ENCODE measurements at places on chromosomes 3 and 15.
A peak's percentile ranks its signal among the peaks of the same experiment; 100 is the strongest.

GRCh38 chr15:98164571-98164970 is 204.1 kb downstream of the ARRDC4 start:
- DNase-seq = no peak

GRCh38 chr3:10551821-10552630 is 46.6 kb upstream of the ATP2B2 start:
- no peak for DNase-seq

GRCh38 chr3:106332884-106333283 is 464.1 kb upstream of the CBLB start:
- DNase-seq = no peak

GRCh38 chr15:31324806-31325594 is 1.6 kb upstream of the KLF13 start:
- no peak for DNase-seq

- DNase-seq = no peak
These were observed 4.6 kb upstream of the RTP2 start for GRCh38 chr3:187706971-187707370.

DNA sequence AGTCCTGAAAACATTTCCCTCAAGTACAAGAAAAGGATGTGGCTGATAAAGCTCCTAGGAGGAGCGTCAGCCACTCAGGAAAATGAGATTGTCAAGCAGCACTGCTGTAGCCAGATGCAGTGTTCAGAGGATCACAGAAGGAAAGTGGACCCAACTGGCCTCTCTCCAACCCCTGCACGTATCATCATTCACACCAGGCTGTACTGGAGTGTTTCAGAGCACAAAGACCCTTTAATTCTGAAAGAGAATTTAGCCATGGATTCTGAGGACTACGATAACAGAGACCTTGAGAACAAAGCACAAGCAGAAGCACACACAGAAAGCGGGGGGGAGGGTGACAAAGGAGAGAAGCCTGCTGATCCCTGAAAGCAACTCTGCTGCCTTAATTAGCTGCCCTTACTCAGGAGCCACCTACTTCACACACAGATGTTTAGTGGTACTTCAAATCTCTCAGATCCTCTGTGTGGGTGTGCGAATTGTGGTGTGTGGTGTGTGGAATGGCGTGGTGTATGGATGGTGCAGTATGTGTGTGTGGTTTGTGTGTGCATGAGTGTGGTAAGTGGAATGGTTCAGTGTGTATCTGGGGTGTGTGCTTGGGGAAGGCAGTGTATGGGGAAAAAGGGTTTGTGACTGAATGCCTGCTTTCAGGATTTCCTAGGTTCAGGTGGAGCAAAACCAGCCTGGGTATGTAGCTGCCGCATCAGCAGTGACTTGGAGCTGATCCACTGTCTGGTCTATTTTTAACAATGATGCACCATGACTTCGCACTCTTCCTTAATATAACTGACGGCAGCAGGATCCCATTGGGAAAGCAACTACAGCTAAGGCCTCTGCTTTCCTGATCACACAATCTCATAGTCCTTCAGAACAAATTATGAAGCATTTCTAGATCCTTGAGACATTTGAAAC is 192.5 kb downstream of the RSL24D1 start:
- DNase-seq = no peak

DNA sequence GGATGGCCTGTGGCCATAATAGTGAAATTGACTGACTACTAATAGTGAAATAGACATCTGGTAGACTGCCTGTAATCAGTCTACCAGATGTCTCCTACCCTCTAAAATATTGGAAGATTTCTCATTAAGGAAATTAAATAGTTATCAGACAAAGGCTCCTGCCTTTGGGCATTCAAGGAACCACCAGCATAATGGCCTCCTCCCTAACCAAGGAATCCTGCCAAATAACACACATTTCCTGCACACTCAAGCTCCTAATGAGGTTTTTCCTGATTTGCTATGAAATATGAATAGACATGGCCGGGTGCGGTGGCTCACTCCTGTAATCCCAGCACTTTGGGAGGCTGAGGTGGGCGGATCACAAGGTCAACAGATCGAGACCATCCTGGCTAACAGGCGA is 14.6 kb downstream of the NUSAP1 start:
- no peak for DNase-seq

DNA sequence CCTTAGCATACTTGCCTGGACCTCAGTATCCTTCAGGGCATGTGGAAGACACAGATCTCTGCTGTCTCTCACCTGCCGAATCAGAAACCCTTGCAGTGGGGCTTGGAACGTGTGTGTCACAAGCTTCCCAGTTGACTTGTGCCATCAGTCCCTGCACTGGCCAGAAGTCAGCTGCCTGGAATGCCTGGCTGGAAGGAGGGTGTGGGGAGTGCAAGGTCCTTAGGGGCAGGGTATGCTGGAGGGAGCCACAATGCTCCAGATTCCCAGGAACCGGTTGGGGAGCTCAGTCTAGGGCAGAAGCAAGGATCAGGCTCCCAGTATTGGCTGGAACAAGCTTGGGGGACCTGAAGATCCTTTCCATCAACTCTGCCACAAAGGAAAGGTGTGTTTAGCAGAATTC is 27.1 kb downstream of the SPSB4 start:
- DNase-seq = no peak

- no peak for DNase-seq
These were observed 63.7 kb downstream of the WHAMM start for GRCh38 chr15:82873000-82873680.

- DNase-seq = no peak
These were observed 227.2 kb downstream of the ADAMTS17 start for GRCh38 chr15:100114571-100114970.

- DNase-seq = no peak
These were observed 217.1 kb upstream of the KCNMB2 start for GRCh38 chr3:178318941-178319816.

GRCh38 chr15:63234451-63234870 is 42.9 kb upstream of the APH1B start:
- no peak for DNase-seq

DNA sequence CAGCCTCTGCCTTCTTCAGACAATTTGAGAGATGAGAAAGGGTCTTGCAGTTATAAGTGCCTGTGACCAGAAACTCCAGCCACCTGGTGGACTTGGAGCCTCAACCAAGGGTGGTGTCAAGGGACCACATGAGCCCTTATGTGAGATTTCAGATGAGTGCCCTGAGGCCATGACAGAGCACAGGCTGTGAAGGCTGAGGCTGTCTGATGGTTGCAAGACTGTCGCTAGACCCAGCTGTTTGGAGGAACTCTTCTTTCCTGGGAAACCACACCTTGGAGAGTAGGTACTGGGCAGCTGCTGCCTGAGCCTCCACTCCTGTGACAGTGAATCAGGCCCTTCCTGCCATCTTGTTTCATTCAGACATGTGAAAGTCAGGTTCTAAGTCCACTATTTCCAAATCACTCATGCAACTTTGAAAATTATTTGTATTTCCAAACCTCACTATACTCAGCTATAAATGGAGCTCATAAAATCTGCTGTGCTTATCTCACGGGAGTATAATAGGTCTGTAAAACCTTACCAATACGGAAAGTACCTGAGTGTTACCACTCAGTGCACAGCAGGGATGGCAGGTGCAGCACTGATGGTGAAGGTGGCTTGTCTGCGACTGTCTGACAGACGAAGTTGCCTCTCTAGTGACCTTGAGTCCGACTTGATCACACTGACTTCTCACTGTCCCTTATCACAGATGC is 99.4 kb downstream of the RPL39L start:
- no peak for DNase-seq

GRCh38 chr3:187342255-187342654 is 25.9 kb upstream of the RTP4 start:
- no peak for DNase-seq

DNA sequence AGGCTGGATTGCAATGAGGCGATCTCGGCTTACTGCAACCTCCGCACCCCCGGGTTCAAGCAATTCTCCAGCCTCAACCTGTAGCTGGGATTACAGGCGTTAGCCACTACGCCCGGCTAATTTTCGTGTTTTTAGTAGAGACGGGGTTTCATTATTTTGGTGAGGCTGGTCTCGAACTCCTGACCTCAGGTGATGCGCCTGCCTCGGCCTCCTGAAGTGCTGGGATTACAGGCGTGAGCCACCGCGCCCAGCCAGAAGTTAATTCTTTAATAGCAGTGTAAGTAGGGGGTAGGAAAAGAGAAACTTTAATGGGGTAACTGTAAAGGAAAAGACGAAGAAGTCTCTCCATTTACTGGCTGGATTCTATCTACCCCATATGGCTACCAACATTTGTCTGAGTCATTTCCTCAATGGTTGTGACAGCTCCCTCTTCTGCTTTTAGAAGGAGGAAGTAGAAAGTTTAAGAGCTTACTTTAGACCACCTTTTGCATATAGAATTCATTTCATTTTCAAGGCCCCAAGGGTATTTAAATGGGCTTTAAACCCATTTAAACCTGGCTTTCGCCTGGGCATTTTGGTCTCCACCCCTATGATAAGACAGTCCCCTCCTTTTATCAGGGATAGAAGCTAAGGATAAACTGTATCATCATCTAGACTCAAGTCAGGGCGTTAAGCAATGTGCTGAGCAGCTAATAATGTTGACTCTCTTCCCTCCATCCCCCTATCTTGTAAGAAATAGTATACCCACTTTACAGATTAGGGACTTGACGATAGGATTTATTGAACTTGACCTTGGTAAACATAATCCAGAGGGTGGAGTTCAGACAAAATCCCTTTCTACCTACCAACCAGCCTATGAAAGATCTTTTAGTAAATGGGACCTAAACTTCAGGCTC is 1.1 kb upstream of the CDV3 start:
- no peak for DNase-seq

- DNase-seq = peak; percentile 71
These were observed 29.7 kb upstream of the KLF13 start for GRCh38 chr15:31296646-31297574.

GRCh38 chr3:189773056-189773455 is 141.9 kb downstream of the TP63 start:
- no peak for DNase-seq

DNA sequence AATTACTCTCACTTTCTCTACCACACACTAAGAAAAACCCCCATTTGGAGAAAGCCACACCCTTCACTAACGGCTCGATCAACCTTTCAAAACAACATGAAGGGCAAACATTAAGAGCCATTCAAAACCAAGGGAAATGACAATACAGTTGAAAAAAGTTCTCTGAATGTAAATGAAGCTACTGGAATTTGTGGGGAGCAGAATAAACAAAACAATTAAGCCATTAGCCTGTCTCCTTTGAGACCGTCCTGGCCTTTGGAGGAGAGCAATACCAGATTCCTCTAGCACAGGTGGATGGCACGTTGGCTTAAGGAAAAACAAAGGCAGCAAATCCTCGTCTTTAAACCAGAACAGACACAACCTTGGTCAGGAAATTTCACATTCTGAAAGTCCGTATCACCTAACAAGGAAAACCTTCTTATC is 18.7 kb downstream of the MYO1E start:
- no peak for DNase-seq

DNA sequence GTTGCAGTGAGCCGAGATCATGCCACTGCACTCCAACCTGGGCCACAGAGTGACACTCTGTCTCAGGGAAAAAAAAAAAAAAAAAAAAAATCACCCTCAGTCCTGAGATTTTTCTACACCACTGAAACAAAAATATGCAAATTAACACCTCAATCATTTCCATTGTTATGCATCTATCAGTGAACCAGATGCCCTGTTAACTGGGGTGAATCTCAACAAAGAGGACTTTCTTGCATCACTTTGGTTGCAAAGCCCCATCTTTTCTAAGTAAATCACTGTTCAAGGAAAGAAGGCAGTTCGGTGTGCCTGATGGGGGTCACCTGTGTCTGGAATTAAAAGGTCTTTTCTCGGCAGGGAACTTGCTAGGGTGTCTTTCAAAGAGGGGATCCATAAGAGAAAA is 421.6 kb downstream of the EPHB1 start:
- DNase-seq = no peak

DNA sequence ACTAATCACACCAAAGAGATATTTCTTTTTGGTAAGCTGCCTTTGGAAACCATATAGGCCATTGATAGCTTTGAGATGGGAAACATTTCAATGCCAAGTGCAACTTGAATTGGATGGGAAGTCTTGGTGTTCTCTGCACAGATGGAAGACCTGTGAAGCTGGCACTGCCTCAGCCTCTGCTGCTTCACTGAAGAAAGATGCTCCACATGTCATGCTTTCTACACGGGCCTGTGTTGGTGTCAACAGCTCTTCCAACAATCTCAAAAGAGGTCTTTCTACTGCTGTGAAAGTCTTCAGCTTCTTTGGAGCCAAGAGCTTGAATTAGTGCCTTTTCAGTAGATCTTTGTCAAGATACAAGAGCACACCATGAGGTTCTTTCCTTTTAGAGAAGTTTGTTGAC is 169.0 kb downstream of the SPATA16 start:
- no peak for DNase-seq

GRCh38 chr3:44340058-44340395 is 1.5 kb downstream of the TCAIM start:
- no peak for DNase-seq

DNA sequence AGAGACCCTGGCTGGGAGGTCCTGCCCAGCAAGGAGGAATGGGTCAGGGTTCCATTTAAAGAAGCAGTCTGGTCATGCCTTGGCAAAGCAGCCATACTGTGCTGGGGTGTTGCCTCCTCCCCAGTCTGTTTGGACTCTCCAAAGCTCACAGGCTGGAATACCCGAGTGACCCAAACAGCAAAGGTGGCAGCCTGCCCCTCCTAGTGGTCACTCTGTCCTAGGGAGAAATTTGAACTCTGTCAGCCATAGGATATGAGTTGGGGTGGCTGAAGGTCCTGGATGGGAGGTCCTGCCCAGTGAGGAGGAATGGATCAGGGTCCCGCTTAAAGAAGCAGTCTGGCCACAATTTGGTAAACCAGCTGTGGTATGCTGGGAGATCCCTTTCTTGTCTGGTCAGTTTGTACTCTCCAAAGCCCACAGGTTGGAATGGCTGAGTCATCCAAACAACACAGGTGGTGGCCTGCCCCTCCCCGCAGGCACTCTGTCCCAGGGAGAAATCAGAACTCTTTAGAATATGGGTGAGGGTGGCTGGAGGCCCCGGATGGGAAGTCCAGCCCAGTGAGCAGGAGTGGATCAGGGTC is 45.0 kb downstream of the CCR1 start:
- no peak for DNase-seq

GRCh38 chr3:151171145-151171757 is 31.8 kb downstream of the GPR171 start:
- DNase-seq = no peak

- no peak for DNase-seq
These were observed 4.4 kb upstream of the HHATL start for GRCh38 chr3:42706721-42707619.

GRCh38 chr15:91961357-91961756 is 107.8 kb downstream of the SLCO3A1 start:
- no peak for DNase-seq

DNA sequence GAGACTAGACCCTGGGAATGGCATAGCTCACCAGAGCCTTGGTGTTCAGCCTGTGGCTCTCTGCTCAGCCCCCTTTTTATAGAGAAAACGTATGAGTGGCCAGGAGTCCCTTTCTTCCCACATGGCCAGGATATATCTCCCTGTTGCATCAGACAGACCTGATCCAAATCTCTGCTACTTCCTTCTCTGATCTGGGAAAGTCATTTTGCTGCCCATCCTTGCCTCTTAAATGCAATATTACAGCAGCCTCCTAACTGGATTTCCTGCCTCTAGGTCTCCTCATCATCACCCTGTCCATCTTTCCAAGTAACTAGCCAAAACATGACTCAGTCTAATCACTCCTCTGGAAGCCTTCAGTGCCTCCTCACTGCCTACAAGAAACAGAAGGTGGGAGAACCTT is 42.9 kb downstream of the CTDSPL start:
- no peak for DNase-seq
